Activated CD8-positive, alpha-beta memory T cell treated with anti-CD3 and anti-CD28 coated beads, Interleukin-2, amount 10 ng/mL, durations not matched to agents 7 days and 5 days (primary cell): ENCODE measurements at places on chromosomes 13 and 19. TPM values are rescaled to one million over a fixed set of nuclear protein-coding genes. Genes with fewer than 3 reads are reported as not detected.
A peak's percentile ranks its signal among the peaks of the same experiment; 100 is the strongest.

Gene CBARP
- 0.52 TPM for total RNA-seq

DNA sequence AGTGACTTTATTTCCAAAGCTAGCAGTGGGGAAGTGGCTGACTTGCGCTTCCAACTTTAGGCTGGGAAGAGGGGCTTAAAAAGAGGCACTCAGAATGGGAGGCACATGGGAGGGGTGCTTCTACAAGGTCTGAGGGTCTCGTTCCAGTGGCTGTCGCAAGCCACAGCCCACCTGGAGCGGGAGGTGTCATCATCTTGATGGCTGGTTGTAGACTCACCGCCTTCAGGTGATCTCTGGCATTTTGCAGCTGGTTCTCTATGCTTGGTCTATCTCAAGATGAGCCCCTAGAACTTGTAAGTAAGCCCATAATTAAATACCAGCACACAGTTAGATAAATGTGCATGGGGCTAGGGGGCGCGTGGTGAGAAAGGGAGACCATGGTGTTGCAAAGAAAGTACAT, 9.2 kb downstream of the TEX29 start:
- peak; percentile 27 for DNase-seq

Gene TMEM161A
- total RNA-seq = 25.1 TPM

Gene NTF4
- total RNA-seq = not detected

DNA sequence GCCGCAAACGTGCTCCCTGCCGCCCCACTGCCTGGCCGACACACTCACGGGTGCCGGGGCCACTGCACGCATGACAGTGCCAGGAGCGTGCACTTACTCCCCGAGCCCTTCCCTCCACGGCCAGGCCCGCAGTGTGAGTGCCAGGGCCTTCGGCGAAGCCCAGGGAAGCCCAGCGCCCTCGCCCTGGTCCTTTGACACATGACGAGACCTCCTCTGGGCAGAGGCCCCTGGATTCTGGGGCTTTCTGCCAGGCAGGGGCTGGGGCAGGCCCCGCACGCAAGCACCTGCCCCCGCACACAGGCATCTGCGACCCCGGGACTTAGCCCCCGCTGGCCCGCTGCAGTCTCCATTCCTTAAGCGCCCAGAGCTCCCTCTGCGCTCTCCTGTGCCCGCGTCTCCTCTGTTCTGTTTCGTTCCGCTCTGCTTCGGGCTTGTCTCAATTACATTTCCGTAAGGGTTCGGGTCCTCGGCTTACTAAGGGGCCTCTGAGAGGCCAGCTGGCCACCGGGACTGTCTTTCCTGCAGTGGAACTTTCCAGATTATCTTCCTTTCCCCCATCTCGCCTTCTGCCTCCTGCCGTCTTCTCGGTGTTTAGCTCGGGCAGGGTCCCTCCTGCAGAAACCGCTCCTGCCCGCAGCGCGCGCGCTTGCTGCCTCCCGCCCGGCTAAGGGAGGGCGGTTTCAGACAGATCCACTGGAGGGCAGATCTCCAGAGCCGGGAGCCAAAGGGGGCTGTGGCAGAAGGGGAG, 98.8 kb downstream of the ING1 start:
- no peak for DNase-seq

Gene CFD
- 1.5 TPM for total RNA-seq

DNA sequence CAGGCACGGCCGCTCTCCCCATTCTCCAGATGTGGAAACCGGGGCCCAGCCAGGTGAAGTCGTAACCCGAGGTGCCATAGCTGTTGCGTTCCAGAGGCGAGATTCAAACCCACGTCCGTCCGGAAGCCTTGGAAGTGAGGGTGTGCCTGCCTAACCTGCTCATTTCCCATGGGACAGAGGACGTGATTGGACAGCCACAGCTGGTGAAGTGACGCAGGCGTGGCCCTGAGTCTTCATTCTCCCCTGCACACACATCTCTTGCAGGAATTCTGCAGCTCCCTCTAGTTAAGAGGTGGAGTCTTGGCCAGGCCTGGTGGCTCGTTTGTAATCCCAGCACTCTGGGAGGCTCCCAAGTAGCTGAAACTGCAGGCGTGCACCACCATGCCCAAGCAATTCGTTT, 16.8 kb downstream of the MEIS3 start:
- DNase-seq = no peak

- no peak for DNase-seq
Measured at GRCh38 chr13:35947315-35947714, 183.9 kb downstream of the DCLK1 start.

DNA sequence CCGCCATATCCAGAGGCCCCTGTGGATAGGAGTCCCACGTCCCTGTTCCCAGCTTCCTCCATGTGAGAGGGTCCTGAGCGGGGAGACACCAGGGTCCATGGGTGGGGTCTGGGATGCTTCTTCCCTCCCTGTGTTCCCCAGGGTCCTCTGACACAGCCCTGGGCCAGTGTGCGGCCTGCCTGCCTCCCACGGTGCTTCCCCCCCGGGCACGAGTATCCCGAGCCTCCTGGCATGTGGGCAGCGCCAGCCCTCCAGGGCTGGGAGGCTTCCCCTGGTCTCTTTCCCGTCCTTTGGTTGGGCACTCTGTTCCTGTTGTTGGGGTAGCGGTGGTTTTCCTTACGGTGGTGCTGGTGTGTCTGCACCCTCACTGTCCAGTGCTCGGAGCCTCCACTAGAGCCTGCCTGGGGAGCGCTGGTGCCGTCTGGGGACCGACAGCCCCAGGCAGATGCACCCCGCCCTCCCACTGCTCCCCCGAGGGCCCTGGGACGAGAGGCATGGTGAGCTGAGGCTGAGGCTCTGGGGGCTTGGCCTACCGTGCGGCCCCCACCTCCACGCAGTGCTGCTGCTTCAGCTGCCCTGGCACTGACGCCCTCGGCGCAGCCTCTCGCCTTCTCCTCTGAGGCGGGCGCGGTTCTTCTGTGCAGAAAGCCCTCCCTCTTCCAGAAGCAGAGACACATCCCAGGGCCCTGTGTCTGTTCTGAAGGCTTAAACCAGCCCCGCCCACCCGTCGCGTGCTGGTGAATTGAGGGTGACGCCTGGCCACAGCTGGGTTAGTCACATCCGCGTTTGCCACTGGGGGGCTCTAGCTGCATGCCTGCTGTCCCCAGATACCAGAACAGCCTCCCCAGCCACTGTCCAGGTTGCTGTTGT, 27.9 kb downstream of the PLEKHJ1 start:
- peak; percentile 73 for DNase-seq

DNA sequence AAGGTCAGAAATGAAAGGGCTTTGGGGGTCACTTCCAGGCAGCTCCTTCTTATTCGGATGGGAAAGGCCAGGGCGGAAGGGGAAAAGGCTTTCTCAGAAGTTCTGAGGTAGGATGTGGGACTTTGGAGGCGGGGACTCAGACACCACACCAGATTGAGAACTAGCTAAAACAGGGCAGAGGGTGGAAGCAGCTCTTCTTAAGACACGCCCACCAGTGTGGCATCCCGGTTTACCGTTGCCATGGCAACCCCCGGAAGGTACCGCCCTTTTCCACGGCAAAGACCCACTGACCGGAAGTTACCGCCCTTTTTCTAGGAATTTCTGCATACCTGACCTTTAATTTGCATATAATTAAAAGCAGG, 3.8 kb upstream of the LILRA5 start:
- DNase-seq = no peak

- no peak for DNase-seq
Measured at GRCh38 chr13:65508338-65508737, 1721.8 kb downstream of the PCDH9 start.

Gene SPIB
- total RNA-seq = 0.23 TPM

Gene ZNF568
- 6.7 TPM for total RNA-seq

- no peak for DNase-seq
Measured at GRCh38 chr13:102460806-102461205, 59.0 kb upstream of the FGF14 start.

Gene LILRA1
- not detected for total RNA-seq

Gene ZNF221
- total RNA-seq = 2.5 TPM

Gene ZNF112
- not detected for total RNA-seq

- DNase-seq = no peak
Measured at GRCh38 chr19:35000338-35000646, 169 bp downstream of the GRAMD1A start.

DNA sequence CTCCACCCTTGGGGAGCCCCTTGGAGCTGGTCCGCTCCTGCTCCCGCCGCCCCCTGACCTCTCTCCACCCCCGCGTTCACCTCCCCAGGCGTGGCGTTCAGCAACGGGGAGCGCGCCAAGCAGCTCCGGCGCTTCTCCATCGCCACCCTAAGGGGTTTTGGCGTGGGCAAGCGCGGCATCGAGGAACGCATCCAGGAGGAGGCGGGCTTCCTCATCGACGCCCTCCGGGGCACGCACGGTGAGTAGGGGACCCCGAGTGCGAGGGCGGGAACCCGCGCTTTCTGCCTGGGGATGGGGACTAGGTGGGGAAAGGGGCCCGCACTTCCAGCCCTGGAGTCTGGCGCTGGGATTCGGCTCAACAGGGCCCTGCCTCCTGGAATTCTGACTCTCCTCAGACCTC, 1.7 kb downstream of the CYP2A13 start:
- no peak for DNase-seq

DNA sequence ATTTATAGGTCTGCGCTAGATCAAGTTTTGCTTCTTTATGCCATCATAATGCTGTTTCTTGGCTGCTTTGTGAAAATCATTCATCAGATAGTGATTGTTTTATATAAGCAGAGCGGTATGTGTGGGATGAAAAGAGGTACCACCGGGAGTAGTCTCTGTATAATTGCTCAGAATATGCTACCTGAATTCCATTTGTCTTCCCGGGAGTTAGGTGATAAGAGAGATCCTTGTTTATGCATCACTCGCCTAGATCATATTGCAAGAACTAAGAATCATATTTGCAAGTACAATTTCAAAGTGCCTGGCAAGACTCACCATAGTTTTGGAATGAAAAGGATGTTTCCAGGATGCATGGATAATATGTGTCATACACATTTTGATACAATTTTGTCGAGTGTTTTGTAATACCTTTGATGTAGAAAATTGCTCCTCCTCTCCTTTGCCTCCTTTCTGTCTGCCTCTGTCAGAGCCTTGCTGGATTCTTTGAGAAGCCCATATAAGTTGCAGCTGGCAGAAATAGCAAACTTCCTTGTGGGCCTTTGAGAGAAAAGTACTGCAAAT, 1306.0 kb upstream of the SLC10A2 start:
- DNase-seq = no peak

Gene SLITRK1
- not detected for total RNA-seq

DNA sequence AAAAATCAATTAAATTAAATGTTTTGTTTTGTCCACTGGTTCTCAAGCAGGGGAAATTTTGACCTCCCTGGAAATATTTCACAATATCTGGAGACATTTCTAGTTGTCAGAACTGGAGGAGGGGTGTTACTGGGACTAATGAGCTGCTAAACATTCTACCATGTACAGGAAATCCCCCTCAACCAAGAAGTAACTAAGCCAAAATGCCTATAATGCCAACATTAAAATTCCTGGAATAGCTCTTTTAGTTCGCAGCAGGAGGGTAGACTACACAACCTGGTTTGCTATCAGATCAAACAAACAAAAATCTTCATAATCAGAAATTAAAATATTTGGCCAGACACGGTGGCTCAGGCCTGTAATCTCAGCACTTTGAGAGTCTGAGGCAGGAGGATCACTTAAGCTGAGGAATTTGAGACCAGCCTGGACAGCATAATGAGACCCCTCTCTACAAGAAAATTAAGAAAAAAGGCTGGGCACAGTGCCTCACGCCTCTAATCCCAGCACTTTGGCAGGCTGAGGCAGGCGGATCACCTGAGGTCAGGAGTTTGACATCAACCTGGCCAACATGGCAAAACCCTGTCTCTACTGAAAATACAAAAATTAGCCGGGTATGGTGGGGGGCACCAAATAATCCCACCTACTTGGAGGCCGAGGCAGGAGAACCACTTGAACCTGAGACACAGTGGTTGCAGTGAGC, 13.7 kb upstream of the SMARCA4 start:
- DNase-seq = no peak
